ENCODE measurements at places on chromosomes 3 and 15.

GRCh38 chr3:140863580-140864009 is 78.0 kb upstream of the SLC25A36 start:
- DNase-seq, result peak; percentile 18

DNA sequence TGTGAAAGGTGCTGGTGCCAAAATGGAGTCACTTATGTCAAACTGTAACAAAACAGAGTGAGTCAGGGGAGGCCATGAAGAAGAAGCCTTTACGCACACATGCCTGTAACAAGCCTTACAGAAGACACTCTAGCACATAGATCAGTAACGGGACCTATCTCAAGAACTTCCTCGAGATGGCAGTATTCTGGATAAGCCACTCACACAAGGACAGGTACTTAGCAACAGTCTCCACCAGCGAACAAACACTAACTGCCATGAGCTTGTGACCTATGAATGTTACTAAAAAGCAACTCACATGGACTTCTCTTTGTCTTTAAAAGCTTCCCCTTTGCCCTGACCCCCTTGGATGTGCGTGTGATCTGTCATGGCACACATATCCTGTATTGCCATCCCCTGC is 235.1 kb downstream of the CD47 start:
- DNase-seq, result no peak

DNA sequence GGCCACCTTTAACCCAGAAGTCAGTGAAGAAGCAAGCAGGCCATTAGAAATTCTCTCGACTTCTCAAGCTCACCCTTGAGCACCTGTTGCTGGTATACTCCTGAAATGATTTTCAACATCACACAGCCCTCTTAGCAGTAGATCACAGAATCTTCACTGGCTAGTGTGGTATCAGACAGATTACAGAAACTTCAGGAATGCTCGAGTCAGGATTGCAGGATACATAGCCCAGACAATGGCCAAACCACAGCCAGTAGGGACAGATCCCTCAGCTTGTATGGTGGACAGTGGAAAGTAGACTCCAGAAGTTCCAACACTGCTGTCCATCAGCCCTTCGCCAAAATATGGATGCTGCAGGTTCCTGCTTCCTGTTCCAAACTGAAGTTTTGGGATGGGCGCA is 4.5 kb upstream of the KLHL40 start:
- no peak for DNase-seq

- no peak for DNase-seq
Observed at GRCh38 chr3:134381831-134382442, 7.7 kb upstream of the AMOTL2 start.

DNA sequence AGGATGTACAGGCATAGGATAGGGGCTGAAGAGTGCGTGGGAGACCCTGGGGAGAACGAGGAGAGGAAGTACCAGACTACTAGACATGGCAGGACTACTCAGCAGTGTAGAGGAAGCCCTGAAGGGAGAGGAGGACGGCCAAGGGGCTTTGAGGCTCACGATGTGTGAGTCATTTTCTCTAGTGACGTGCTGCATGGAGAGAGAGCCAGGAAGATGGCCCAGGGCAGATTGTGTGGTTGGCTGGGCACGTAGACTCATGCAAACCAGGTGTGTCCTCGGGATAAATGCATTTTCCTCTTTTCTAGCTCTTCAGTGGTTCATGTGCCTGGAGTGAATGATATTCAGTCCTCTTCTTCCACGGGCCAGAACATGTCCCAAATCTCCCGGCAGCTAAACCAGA is 115.0 kb upstream of the ABHD17C start:
- no peak for DNase-seq

- DNase-seq, result no peak
Observed at GRCh38 chr3:157423337-157423736, 13.3 kb upstream of the PTX3 start.

DNA sequence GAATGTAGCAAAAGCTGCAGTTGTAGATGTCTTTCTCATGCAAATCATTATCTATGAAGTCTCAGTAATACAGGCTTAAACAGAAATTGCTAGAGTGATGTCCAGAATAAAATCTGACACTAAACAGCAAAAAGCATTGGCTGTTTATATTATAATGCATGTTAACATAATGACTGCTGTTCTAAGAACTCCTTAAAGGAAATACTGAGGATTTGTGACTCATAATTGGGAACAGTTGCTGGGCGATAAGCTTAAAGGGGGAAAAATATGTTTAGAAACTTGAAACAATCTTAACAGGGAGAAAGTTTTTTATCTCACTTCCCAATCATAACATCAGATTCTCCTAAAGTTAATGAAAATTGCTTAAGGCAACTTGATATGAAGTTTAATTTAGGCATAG is 17.5 kb downstream of the TIPARP start:
- DNase-seq, result no peak

DNA sequence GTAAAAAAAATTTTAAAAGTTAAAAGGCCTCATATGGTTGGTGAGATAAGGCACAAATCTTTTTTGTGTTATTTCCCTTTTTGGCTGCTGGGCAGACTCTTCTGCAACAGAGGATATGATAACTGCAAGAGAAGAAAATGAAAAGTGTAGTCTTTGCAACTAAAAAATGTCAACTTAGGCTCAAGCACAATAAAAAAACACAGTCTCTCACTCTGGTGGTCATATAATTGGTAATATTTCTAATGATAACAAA is 15.4 kb downstream of the COMMD2 start:
- no peak for DNase-seq

GRCh38 chr3:4421121-4421520 is 45.9 kb downstream of the SUMF1 start:
- DNase-seq, result no peak

DNA sequence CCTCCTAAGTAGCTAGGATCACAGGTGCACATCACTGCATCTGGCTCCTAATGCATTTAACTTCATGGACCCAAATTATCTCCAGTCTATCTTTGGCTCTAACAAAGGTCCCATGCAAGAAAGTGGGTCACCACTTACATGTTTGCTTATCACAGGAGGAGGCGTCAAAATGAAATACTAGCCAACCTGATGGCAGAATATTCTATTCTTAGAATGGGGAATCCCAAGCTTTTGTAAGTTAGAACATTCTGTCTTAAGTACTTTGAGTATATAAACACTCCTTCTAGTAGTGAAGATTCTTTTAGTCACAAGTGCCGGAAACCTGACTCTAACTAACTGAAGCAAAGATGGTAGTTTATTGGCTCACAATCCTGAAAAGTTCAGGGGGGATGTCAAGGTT is 72.0 kb upstream of the ADAMTS9 start:
- no peak for DNase-seq

DNA sequence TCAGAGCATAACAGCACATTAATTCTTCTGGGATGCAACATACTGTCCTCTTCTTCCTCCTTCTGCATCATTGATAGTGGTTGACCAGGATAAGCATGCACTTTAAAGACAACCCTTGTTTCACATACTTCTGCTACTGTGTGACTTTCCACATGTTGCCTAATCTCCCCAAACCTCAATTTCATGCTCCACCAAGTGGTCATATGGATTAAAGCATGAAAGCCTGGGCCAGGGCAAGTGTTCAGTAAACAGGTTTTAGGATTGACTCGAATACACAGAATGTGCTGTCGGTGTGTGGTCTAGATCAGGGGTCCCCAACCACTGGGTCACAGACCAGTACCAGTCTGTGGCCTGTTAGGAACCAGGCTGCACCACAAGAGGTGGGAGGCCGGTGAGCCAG is 22.5 kb upstream of the BFSP2 start:
- no peak for DNase-seq

GRCh38 chr15:67135494-67135893 is 70.1 kb downstream of the SMAD3 start:
- no peak for DNase-seq

GRCh38 chr3:187763850-187764648 is 18.8 kb upstream of the BCL6 start:
- no peak for DNase-seq

- DNase-seq, result no peak
Observed at GRCh38 chr3:171011109-171011872, 15.2 kb downstream of the SLC2A2 start.

DNA sequence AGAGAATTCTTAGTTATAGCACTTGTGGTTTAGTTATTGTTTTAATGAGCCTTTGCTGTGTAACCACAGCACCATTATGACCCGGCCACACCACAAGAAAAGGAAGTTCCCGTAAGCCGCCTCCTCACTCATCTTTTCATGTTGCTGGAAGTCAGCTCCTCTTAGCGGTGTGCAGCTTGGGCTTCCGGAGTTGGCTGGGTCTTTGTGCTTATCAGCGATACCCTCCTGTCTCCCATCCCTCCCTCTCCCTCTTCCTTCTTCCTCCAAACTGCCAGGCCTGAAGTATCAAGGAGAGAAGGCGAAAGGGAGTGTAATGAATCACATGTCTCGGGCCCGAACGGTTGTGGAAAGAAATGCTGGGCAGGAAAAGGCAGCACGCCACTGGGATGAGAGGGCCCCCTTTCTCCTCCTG is 353.5 kb downstream of the MCTP2 start:
- DNase-seq, result peak; percentile 19

GRCh38 chr3:69199942-69200341 is 77.5 kb upstream of the LMOD3 start:
- no peak for DNase-seq

GRCh38 chr15:60964527-60964926 is 264.6 kb downstream of the RORA start:
- DNase-seq, result no peak

Measured in activated CD8-positive, alpha-beta memory T cell treated with anti-CD3 and anti-CD28 coated beads, Interleukin-2, amount 50 U/mL, for 4 hours (primary cell).